ENCODE measurements at places on chromosomes 6 and 20.

DNA sequence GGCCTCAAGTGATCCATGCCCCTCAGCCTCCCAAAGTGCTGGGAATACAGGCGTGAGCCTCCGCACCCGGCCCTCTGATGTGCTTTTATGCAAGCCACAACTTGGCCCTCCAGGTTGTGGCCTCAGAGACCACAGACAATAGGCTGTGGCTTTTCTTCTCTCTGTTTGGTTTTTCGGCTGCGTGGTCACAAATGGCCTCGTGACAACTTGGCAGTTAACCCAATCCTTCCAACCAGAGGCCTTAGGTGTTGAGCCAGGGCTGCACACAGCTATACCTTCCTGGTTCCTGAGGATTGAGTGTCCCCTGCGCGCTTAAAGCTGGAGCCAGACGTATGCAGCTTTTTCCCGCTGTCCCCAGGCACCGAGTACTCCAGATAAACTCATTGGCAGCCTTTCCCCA, 6.3 kb upstream of the TGM3 start:
- no peak for DNase-seq

DNA sequence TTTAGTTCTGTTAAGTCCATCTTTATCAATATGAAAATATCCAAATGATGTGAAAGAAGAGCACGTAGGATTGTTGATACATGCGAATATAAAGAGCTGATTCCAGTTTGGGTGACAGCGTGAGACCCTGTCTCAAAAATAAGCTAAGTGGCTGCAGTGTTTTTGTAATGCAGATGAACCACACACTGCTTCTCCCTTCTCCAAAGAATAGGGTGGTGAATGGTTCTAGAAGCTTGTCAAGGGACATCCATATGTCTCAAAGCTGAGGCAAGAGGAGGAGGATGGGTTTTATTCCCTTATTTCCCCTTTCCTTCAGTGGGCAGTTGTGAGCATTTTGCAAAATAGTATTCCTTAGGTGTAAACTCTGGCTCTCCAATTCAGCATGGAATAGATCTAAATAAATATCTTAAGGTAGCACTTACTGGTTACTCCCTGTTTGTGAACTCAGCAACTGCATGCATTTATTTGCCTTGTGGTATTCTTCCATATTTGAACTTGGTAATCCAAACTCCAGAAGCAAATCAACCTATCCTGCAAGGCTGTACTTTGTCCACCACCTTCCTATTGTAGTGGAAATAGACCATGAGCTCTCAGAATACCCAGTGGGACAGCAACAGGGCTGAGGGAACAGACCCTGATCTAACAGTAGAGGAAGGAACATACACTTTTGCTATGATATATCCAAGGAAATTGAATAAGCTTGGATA, 38.0 kb downstream of the XRN2 start:
- no peak for DNase-seq

GRCh38 chr6:157891544-157892362, 68.7 kb downstream of the SNX9 start:
- no peak for DNase-seq

- DNase-seq = no peak
Observed at GRCh38 chr20:33672426-33673113, 1.7 kb downstream of the NECAB3 start.

GRCh38 chr6:147438758-147439528, 69.5 kb upstream of the SAMD5 start:
- DNase-seq = no peak

- no peak for DNase-seq
Observed at GRCh38 chr20:34573541-34574300, 15.2 kb downstream of the MAP1LC3A start.

DNA sequence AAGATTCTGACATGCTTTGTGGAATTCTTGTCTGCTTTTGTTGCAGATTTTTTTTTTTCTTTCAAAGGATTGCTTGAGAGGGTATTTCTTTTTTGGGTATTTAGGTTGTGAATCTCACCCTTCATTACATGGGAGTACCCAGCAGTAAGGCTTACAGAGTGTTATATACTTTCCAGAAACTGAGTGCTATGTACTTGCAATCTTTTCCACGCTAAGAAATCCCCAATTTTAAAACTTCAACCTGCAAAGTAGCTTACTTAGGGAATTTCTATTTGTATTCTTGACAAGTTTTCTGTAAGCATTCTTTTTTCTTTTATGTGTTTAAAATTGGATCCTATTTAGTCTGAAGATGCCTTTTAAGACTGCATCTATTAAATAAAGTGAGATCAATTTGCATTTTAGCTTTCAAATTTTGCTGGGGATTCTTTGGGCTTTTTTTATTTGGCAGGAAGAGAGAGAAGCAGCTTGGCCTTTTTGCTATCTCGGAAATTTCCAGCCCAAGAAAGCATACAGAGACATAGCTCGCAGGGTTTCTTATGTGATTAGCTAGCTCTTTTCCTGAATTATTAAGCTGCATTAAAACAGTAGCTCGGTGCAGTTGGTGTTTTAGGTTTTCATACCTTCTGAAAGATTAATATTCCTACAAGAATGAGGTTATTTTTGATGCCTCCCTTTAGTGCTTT, 42.6 kb downstream of the KCNS1 start:
- DNase-seq = no peak

GRCh38 chr20:59481477-59482018, 122.8 kb upstream of the PHACTR3 start:
- DNase-seq = no peak

DNA sequence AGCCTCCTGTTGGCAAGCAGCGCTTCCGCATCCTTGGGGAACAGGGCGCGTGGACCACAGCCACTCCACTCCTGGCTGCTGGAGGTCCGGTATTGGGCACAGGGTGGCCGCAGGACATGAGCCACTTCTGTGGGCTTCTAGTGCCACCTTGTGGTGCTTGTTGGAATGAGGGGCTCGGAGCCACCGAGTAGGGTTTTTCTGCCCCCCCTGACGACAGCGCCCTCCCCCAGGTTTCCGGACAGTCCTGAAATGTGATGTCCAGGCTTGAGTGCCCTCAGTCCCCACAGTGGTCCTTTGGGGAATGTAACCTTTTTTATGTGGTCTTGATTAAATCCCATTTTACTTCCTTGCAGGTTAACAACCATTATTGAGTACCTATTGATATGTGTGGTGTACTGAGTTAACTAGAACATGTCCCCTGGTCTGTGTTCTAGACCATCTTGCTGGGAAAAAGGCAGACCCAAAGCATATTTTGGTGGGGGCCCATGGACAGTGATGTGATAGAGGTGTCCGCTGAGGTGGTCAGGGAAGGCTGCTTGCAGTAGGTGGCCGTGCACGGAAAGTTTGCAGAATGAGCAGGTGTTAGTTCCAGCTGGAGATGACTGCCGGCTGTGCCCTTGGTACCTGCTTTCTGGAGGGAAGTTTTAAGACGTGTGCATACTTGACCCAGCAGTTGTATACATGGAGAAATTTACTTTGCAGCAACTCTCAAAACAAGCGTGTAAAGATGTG, 70.0 kb downstream of the PTPN1 start:
- DNase-seq = no peak

- no peak for DNase-seq
Observed at GRCh38 chr6:115667478-115668026, 393.1 kb downstream of the FRK start.

DNA sequence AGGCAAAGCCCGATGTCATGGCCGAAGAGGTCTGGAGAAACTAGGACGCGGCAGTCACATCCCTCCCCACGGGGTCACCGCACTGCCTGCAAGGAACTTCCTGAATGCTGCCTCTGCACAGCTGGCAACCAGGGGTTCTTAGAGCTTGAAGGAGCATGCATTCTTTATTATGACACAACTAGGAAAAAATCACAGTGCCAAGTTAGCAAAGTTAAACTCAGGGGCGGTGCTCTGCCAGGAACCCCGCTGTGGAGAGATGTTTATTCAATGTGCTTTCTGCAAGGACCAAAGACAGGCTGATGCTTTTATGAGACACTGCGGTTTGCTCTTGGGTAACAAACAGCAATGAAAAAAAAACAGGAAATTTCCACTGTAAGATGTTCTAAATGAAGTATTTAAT, 287.3 kb upstream of the FOXQ1 start:
- DNase-seq = no peak

DNA sequence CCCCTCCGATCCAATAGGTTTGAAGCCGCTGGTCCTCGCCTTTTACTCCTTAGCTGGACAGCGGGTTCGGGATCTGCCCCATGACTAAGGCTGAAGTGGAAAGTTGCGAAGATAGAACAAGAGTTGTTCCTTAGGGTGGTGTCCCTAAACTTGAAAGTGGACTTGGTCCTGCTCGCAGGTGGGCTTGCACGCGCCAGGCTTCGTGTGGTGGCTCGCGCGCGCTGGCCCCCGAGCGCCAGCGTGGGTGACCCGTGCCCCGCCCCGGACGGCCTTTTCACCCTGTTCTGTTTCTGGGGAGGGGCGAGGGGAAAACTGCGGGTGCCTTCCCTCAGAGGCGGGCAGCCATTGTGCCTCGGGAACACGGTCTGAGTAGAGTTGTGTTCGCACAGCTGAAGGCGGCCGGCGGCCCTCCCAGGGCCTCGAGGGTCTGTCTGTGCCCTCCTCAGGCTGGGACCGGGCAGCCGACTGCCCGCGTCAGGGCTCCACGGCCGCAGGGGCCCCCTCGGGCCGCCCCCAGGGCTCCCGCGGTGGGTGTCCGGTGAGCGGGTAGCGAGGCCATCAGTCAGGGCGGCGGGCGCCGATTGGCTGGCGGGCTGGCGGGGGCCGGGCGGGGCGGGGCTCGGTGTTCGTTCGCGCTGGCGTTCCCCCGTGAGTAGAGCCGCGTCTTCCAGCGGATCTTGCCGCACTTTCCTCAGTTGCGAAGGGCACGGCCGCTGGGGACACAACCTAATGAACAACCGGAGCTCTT, 33.0 kb downstream of the RREB1 start:
- DNase-seq = peak; percentile 71

DNA sequence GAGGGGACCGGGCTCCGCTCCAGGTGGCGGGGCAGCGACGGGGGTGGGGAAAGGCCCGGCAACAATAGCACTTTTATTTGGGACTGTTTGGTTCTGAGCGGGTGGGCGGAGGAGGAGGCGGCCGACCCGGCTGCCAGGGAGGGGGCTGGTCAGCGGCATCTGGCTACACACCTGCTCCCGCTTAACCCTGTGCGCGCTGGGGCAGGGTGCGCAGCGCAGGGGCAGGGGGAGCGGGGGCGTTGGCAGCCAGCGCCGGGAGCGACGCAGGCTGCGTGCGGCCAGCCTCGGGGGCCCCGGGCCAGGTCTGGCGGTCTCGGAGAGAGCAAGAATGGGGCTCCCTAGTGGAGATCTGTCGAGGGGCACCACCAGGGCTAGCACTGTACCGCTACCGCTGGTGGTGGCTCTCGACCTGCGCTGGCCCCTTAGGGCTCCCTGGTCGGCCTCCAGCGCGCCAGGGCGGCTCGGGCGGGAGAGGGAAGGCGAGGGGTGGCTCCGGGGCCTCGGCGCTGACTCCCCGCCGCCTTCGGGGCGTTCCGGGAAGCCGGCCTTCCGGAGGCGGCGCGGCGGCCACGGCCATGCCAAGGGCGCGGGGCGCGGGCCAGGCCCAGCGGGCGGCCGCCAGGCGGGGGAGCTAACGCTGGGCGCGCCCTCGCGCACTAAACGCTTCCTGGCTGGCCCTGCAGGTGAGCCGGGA, 92.4 kb downstream of the NCR2 start:
- no peak for DNase-seq

GRCh38 chr6:37698264-37699137, 818 bp upstream of the MDGA1 start:
- DNase-seq = peak; percentile 73

- peak; percentile 28 for DNase-seq
Observed at GRCh38 chr6:165884813-165885765, 222.0 kb upstream of the PDE10A start.

DNA sequence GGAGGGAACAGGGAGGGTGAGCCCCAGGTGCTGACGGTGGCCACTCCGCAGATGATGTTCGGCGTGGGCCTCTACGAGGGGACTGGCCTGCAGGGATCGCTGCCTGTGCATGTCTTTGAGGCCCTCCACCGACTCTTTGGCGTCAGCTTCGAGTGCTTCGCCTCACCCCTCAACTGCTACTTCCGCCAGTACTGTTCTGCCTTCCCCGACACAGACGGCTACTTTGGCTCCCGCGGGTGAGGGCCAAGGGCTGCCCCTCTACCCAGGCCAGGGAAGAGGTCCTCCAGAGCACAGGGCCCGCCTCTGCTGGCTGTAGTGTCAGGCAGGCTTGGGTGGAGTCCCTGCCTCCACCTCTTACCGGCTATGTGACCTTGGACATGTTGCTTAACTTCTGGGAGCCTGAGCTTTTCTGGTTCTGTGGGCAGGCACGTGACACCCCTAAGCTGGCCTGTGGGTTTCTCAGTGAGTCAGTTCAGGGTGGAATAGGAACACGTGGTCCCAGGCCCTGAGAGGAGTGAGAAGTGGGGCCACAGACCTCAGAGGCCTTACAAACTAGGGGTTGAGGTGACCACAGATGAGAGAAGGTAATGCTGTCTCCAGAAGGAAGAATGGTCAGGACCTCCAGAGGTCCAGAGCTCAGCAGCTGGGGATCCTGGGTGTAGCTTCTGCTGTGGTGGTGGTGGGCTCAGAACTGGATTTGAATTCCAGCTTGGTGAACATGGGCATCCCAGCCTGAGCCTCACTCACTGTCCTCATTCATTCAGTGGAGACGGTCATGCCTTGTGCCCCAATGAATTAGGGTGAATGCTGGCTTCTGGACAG, 11.9 kb downstream of the PCIF1 start:
- DNase-seq = peak; percentile 57

DNA sequence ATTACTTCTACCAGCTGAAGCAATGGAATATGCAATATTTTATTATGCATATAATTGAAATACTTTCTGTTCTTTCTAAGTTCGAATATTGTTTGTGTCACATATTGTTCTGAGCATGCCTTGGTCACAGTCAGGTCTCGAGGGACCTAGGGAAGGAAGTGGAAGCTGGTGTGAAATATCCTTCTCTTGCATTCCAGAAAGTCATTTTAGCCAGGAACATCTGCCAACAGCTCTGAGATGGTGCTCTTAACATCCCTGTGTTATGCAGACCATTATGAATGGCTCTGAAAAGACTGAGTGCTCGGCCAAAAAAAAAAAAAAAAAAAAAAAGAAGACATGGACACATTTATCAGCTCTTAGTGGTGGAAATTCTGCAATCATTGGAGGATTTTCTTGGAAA, 132.7 kb upstream of the JAG1 start:
- no peak for DNase-seq

DNA sequence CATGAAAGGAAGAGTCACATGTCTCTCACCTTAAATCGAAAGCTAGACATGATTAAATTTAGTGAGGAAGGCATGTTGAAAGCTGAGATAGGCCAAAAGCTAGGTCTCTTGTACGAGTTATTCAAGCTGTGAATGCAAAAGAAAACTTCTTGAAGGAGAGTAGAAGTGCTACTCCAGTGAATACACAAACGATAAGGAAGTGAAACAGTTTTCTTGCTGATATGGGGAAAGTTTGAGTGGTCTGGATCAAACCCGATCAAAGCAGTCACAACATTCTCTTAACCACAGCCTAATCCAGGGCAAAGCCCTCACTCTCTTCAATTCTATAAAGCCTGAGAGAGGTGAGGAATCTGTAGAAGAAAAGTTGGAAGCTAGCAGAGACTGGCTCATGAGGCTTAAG, 1.9 kb upstream of the TPD52L1 start:
- DNase-seq = no peak

Data from stimulated activated CD8-positive, alpha-beta memory T cell treated with anti-CD3 and anti-CD28 coated beads, Interleukin-12 subunit alpha, Interleukin-12 subunit beta, amount 100 ng/mL, for 4 hours (primary cell).